ENCODE measurements at places on chromosomes 6 and 20. TPM values are rescaled to one million over a fixed set of nuclear protein-coding genes. Genes with fewer than 3 reads are reported as not detected.
A peak's percentile ranks its signal among the peaks of the same experiment; 100 is the strongest.

- ATAC-seq: no peak
These were observed 33.0 kb downstream of the CHRNA4 start for GRCh38 chr20:63328026-63328700.

DNA sequence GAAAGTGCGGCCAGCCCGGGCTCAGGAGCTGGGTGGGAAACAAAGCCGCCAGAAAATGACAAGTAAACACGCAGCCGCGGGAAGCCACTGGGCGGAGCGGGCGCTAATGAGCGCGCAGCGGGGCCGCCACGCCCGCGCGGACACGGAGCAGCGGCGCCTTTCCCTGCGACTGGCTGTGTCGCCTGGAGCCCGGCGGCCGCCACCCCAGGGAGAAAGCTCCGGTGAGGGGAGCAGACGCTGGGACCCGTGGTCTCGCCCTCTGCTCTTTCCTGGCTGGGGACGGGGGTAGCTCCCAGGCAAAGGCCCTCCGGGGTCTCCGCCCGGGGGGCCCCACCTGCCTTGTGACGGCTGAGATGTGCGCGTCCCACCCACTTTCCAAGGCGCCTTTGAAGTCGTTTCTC is 54.9 kb downstream of the PRR18 start:
- ATAC-seq: peak; percentile 83

- no peak for ATAC-seq
These were observed 8.0 kb upstream of the SLC17A3 start for GRCh38 chr6:25882051-25882496.

SPDEF gene
- total RNA-seq: 0.27 TPM

MEP1A gene
- total RNA-seq: not detected

EIF2S2 gene
- 148 TPM for total RNA-seq

Data from motor neuron (in vitro differentiated cells).